ENCODE measurements at places on chromosomes 1 and 21.

DNA sequence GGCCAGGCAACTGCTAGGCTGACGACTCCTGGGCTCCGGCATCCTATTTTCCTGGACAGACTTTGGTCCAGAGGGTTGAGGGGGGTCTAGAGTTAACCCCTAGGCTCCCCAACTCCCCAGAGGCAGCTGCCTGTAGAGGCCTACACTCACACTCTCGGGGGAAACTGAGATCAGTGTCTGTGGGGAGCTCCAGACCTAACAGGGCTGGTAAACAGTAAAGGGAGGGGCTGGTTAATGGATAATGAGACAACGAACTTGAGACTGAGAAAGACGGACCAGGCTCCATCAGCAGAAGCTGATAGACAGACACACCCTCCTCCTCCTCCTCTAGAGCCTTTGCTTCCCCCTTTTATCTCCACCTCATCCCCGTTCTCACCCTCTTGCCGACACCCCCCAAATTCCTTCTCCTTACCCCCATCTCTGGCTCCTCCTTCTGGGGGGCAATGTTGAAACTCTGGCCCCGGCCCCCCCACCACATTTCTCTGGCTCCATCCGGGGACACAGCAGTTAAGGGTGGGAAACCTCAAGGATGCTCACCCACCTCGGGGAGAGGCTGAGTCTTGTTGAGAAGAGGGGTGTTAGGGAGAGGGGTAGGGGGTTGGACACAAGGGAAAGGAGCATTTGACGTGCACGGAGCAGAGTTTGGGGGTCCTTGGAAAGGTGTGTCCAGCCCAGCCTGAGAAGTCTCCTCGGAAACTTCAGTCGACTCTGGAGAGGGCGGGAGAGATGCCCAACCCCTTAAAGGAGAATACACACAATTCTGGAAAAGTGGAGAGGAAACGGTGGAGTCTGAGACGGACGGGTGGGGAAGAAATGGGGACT lies at the start of gene MTMR11:
Gene MTMR11 (minus strand): TSS at position 710 of the 822 bp plus-strand sequence. CDS start 232 bp downstream, at position 478.
- DNase-seq, result no peak

DNA sequence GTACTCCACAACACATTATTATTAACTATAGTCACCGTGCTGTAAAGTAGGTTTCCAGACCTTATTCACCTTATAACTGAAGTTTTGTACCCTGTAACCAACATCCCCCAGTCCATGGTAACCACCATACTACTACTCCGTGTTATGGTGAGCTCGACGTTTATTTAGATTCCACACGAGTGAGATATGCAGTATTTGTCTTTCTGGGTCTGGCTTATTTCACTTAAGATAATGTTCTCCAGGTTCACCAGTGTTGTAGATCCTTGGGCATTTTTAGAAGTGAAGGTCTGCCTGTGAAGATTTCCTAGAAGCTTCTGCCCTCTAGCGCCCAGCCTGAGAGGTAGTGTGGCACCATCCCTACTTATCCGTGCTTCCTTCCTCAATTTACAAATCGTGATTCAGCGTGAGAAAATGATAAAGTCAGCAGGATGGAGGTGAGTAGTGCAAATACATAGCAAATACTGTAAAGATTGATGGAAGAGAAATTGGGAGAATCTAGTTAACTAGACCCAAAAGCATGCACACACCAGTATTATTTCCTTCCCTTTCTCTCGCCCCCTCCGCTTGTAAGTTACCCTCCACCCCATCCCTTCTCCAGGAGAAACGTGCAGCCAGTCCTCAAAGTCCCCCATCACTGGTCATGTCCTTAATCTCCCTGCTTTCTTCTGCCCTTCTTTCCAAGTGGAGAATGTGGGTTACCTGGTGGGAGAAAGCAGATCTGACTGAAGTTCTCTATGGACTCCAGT lies 36.0 kb upstream of the DISC1 start:
- DNase-seq, result no peak

DNA sequence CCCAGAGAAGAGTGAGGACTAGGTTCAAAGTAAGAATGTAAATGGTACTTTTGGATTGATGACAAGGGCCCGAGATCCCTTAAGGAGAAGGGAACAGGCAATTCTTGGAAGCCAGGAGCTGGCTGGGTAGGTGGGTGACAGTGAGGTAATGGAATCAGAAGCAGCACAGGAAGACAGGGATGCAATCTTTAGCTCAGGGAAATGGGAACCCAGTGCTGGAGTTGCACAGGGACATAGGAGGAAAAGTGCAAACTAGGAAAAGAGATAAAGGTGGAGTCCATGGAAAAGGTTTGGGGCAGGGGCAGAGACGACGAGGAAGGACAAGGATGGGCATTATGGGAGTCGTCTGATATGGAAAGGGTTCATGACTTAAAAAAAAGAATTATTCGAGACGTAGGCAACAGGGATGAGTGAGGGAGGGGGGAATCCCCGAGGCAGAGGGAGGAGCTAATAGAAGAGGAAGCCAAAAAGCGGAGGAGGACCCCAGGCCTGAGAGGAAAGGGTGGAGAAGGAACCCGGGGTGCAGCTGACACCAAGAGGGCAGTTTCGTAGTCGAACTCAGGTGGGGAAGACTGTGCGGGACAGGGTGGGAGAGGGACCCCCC lies 495 bp downstream of the PI4KB start:
- DNase-seq, result no peak

- DNase-seq, result no peak
Measured at GRCh38 chr1:165527251-165528007, 16.4 kb upstream of the LRRC52 start.

GRCh38 chr1:15110867-15111230 lies 42.7 kb upstream of the TMEM51 start:
- no peak for DNase-seq

DNA sequence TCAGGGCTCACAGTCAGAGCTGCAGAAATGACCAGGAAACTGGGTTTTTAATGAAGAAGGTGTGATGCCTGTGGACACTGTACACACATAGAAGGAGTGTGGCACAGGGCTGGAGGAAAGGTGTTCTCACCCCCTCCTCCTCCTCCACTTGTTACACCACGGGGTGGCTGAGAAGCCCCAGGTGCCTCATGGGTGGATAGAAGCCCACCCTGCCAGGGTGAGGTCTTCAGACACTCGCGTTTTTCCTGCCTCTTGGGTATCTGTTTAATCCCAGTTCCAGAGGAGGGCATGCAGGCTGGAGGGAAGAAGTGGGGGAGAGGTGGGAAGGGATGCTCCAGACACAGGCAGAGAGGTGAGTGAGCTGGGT lies 9.7 kb upstream of the LAD1 start:
- DNase-seq, result no peak

DNA sequence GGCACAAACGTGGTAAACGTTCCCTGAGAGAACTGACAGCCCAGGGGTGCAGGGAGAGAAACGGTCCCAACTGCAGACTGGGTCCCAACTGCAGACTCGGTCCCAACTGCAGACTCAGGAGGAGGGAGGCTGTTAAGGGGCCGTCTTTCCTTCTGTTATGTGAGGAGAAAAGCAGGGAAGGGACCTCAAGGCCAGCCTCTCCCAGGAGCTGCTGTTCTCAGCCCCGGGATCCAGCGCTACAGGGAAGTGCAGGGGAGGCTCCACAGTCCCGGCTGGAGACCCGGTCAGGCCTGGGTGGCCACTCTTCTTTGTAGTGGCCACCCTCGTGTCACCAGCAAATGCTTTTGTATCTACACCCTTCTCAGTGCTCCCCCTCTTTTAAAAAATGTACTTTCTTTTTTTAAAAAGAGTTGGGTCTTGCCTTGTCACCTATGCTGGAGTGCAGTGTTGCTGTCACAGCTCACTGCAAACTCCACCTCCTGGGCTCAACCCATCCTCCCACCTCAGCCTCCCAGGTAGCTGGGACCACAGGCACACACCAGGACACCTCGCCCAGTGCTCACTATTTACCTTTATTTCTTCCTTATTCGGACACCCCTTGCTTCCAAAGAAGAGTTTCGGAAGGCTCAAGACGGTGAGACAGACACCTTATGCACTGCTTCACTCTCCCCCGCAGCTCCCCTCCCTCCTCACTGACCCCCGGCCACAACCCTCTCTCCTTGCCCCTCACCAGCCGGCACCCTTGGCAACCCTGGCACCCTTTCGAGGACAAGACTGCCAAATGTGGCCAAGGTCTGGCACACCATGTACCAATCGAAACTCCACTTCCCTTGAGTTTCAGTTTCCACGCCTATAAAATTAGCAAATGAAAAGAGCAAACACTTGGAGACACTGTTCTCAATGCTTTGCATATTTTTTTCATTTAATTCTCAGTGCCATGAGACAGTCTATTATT lies 21.8 kb downstream of the CAPN2 start:
- DNase-seq, result no peak

- no peak for DNase-seq
Measured at GRCh38 chr1:25192154-25192553, 40.1 kb downstream of the SYF2 start.

DNA sequence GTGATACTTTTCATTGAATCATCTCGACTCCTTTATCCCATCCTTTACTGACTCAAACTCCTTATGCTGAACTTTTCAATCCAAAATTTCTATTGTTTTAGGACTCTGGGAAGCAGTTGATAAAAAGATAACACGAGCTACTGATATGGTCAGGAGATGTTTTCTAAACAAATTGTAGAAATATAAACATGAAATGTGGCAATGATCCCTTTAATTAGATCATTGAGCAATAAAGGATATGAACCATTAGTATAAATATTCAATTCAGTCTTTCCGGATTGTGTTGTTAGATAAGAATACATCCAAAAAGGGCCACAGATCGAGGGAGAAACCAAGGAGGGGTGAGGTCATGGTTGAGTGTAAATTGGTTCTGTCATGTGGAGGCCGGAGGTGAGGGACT lies 88.4 kb downstream of the NID1 start:
- DNase-seq, result no peak

- DNase-seq, result no peak
Measured at GRCh38 chr1:14460173-14460572, 138.3 kb upstream of the KAZN start.

- DNase-seq, result no peak
Measured at GRCh38 chr1:29825274-29825940, 589.1 kb downstream of the PTPRU start.

All from spleen (tissue), 13 donors.